ENCODE measurements at places on chromosomes 3 and 15.

DNA sequence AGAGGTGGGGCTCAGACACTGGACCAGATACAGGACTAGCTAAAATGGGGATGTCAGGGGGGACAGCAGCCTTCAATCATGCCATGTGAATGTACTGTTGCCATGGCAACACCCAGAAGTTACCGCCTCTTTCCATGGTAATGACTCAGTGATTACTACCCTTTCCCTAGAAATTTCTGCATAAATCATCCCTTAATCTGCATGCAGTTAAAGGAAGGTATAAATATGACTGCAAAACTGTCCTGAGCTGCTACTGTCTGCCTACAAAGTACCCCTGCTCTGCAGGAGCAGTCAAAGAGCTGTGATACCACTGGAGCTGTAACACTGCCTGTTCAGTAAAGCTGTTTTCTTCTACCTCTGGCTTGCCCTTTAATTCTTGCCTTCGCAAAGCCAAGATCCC is 168.2 kb downstream of the PEAK1 start:
- DNase-seq = no peak

DNA sequence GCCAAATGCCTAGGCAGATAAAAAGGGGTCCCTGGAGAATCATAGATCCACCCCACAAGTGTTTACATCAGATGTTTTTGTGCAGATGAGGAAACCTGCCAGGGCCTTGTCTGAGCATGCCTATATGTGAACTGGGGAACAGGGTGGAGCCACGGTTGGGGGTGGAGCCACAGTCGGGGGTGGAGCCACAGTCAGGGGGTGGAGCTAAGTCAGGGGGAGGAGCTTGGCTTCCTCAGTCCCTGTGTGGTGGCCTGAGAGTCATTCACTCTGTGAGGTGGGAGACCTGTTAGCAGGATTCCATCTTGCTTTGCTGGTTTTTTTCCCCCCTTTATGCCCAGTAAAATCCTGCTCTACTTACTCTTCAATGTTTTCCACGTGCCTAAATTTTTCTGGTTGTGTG is 57.8 kb upstream of the TGFBR2 start:
- peak; percentile 7 for DNase-seq

DNA sequence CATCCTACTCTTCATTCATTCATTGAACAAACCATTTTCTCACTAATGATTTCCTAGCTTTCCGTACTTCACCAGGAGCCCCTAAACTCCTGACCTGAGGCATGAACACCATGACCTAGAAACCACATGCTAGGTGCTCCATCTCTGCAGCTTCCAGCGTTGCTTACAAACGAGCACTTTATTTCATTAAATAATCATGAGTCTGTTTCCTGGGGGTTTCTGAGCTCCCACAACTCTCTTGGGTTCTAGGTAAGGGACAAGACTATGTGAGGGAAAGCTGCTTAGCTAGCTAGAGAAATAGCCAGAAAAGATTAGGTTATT is 1.3 kb downstream of the MAP2K1 start:
- DNase-seq = no peak

DNA sequence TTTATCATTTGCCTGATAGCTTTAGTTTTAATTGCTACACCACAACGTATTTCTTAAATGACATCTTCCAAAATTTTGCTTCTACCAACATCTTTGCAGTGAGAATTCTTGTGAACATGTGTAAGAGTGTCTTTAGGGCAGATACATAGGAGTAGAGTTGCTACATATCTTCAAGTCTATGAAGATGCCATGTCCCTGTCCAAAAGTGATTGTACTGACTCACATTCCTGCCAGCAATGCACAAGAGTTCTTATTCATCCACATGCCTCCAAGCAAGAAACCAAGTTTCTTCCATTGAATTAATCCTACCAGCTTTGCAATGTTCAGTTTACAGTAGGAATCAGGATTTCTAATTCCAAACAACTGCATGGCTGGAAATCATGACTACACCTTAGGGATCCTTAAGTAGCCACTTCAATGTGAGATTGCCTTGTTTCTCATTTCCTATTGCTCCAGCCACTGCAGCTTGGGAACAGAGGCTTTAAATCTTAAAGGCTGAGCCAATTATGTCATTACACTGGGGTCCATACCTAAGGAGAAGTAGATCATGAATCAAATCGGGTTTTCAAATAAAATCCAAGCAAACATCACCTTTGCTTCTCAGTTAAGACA is 44.5 kb downstream of the BCL2L10 start:
- no peak for DNase-seq

DNA sequence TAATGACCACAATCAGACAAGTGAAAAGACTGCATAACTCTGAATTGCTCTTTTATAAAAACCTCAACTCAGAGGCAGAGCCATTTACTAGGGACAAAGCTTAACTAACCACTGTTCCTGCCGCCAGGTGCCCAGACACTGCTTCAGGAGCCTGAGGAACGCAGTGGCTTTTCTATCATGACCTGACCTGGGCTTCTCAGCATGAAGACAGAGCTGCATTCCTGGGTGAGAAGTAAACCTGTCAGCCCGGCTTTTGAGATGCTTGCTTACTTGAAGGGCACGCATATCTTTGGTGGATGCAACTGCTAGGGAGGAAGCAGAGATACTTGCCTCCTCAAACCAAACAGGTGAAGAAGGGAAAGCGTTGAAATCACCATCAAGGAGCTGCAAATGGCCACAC is 7.9 kb downstream of the LRRC31 start:
- DNase-seq = no peak

DNA sequence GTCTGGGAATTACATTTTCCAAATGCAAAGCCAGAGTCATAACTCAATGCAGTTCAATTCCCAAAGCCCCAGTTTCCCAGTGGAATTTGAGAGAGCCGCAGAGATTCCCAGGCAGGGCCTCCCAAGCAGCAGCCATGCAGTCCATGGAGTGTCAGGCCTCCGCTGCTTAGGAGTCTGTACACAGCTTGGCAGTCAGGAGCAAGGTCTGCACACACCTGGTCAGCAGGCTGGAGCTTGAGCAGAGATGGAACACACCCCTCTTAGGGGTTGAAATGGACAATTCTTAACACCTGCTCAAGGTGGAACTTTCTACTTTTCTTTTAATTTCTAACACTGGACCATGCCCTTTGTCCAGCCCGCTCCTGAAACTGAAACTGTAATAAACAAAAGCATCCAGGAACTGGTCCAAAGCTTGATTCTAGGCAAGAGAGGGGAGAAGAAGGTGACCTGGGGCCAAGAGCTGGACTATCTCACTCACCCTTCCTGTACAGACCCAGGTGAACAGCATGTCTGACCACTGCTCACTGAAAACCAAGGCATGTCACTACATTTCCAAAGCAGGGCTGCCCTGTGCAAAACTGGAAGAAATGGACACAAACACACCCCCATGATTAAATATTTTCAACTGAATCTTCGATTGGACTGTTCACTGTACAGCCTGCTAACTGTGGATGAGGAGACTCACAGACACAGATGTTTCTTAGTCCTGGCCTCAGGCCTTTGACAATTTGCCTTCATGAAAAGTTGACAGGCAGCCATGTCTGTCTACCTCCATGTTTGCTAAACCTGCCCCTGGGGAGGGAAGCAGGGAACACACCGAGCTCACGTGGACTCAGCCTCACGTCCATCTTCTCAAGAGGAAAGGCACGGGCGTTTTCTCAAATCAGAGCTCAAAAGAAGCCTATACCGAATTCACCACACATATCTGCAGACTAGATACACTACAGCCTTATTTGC is 48.6 kb upstream of the DUSP7 start:
- no peak for DNase-seq

DNA sequence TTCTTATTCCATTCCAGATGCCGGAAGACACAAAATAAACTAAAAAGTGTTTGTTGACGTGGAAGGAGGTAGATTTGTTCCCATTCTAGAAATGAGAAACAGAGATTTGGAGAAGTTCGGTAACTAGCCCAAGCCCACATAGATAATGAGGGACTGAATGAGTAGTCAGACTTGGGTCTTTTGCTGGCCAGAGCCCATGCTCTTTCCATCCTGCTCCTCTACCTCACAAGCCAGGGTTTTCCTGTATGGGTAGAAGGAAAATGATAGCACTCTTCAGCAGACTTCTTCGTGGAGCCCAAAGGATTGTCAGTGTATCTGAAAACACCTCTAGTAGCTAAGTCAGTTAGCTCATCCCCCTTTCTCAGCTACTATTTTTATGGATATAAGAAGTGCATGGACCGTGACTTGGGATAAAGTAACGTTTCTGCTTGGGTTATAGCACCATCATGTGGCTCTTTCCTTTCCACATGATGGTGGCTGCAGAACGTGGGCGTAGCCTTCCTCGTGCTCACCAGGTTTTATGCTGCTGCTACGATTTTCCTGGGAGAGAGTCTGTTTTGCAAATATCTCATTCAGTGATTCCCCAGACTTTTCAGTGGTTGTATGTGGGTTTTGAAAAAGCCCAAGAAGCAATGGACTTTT is 84.6 kb downstream of the DGKG start:
- no peak for DNase-seq

DNA sequence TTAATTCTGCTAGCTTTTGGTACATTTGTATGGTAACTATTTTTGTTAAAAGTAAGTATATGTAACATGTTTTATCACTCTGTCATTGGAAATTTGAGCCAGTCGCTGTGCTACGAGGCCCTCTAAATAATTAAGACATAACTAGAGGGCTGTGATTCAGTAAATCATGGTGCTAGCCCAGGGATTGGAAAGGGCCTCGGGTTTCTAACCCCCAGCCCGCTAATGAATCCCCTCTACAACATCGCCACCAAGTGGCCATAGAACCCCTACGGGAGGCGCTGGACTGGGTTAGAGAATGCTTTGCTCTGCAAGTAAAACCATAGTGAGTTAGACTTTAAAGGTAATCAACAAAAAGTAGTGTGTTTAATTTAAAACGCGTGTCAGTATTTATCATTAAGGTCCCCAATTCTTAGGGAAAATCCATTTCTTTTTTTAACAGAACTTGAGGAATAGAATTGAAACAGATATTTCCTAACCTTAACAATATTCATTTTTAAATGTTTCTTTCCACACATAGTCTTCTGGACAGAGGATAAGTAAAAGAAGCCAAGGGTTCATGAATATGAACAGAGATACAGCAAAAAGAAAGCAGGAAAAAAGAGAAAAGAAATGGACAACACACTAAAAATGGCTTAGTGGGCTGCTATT is 744.7 kb downstream of the EPHA3 start:
- no peak for DNase-seq

DNA sequence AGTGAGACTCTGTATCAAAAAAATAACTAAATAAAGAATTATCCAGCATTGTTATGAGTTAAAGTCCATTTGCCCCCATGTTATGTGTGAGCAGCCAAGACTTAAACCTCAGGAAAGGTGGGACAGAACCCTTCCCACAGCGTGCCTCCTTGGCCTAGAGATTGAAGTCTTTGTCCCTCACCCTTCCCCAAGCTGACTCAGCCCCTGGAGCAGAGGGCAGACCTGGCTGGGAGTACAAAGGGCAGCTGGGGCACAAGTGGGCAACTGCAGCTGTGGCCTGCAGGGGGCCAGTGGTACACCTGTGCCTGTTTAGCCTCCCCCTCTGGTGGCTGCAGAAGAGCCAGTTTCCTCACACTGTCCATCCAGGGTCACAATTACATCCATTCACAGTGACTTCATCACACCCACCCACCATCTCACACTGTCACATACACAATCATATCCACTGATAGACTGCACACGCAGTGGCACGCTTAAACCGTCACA is 940 bp upstream of the ACY1 start:
- peak; percentile 38 for DNase-seq

Measured in activated CD4-positive, alpha-beta T cell treated with anti-CD3 and anti-CD28 coated beads, Interleukin-2, amount 10 ng/mL, durations not matched to agents 7 days and 5 days (primary cell).